ENCODE measurements at places on chromosomes 6 and 20.

- DNase-seq: no peak
Measured at GRCh38 chr6:7979831-7980230, 69.2 kb upstream of the TXNDC5 start.

DNA sequence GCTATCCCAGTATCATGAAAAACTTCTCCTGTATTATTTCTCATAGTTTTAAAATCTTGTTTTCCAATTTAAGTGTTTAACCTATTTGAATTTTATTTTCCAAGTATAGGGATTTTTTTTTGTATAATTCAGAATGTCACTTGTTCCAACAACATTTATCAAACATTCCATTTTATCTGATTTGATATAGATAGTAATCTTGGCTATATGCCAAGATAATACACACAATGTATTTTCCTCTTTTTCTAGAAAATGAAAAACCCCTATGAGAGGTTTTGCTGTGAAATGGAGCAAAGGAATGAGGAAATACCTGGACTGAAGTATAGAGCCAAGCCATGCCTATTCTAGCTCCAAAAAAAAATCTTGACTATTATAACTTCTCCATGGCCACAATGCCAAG, 628.9 kb downstream of the HTR1B start:
- no peak for DNase-seq

DNA sequence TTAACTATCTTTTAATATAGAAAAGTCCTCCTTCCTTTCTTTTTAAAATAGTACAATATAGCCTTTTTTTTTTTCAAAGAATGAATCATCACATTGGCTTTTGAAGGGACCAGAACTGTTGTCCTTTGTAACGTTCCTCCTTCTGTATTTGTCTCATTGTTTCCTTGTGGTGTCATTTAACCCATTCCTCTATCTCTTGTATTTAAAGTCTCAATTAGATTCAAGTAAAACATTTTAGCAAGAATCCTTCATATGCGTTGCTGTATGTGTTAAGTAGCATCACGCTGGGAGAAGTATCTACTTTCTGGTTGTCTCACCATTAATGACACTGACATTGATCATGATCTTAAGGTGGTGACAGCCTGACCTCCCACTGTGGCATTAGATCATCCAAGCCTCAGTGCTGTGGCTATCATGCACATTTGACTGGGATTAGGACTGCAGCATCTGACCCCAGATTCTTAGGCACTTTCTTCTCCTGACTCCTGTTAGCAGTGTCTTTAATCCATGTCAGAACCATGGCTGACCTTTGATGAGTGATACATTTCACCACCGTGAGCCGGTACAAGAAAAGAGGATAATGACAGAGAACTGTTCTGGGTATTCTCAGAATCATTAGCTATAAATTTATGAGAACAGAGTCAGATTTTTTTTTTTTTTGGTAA, 67.5 kb upstream of the TFB1M start:
- no peak for DNase-seq

GRCh38 chr20:38937000-38937399, 10.8 kb downstream of the FAM83D start:
- no peak for DNase-seq
